ENCODE measurements at places on chromosomes 2 and 18. TPM values are rescaled to one million over a fixed set of nuclear protein-coding genes. Genes with fewer than 3 reads are reported as not detected.

Gene ATOH8
- total RNA-seq: 25.8 TPM

Gene NETO1
- not detected for total RNA-seq

Gene CTLA4
- 0.22 TPM for total RNA-seq

Gene ACVR1C
- total RNA-seq: 0.54 TPM

Gene CCDC150
- total RNA-seq: 0.97 TPM

DNA sequence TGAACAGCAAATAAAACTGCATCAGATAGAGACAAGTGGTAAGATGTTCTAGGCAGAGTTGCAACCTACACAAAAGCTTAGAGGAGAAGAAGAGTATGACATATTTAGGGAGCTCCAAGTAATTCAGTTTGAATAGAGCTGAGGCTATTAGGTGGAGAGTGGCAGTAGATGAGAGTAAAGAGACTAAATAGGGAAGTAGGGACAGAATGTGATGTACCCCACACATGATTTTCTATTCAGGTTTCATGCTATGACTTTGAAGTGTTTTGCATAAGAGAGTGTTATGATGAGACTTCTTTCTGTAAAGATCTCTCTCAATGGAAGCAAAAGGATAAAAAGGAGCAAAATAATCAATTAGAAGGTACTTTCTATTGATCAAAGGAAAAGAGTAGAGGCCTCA, 206.8 kb upstream of the ERBB4 start:
- DNase-seq: no peak

DNA sequence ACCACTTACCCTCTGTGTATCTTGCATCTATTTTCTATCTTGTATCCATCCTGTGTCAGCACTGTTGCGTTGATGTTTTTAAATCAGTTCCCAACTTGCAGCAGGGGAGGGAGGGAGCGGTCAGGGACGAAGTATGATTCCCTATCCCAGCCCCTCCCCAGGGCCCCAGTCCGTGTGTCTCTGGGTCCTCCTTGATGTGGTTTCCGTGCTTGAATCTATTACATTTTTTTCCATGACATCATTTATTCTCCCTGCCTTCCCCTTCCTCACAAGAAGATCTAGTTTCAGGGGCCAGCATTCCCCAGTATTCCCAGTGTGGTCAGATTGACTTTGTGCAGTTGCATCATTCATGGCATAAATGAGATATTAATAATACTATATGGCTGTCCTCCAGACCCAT, 479.3 kb downstream of the PTPRM start:
- no peak for DNase-seq

DNA sequence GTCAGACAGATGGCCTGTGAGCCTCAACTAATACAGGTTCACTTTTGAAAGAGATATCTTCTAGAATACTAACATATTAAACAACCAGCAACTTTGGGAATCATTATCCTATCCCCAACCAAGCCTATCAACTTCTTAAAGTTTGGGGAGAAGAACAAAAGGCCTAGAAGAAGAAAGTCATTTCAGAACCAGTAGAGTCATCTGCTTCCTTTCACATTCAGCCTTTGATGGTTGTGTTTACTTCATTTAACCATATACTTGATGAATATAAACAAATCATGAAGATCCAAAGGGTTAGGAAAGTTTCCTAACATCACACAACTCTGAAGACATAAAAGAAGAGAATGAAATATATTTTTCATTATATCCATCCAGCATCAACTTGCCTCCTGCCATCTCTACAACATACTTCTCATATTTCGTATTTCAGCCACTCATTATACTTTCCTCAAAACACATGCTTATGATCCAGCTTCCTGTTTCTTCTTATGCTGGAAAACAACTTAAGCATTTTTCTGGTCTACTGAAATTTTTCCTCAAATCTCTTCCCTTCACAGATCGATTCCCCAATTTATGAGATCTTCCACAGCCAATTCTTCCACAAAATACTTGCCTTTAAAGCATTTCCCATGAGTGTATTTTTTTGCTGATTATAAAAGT, 114.3 kb downstream of the CACNB4 start:
- no peak for DNase-seq

DNA sequence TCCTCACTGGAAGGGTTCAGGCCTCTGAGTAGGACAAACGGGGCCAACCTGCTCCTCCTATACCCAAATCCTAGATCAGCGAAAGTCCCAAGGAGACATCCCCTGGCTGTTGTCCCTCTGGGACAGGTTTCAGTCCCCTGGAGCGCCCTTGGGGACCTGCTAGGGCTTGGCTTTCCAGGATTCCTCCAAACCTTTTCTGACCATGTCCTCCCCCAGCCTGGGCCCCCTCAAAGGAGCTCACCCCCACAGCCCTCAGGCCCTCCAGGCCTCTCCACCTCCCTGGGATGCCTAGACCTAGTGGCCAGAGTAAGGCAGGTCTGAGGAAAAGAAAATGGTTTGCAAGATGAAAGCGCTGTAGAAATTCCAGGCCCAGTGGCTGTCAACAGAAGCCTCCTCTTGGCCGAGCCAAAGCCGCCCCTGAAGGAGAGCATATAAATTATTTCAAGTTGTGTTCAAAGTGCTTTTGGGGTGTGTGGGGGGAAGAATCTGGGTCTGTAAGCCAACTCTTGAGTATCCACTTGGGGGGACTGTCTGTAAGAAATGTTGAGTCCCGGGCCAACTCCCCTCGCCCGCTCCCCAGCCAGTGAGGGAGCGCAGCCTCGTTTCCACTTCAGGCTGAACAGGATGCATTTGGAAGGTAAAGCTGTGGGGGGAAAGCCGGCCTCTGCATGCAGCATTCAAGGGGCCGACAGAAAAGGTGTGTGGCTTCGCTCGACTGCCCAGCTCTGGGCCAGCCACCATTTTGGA, 158.6 kb downstream of the DYSF start:
- DNase-seq: no peak

DNA sequence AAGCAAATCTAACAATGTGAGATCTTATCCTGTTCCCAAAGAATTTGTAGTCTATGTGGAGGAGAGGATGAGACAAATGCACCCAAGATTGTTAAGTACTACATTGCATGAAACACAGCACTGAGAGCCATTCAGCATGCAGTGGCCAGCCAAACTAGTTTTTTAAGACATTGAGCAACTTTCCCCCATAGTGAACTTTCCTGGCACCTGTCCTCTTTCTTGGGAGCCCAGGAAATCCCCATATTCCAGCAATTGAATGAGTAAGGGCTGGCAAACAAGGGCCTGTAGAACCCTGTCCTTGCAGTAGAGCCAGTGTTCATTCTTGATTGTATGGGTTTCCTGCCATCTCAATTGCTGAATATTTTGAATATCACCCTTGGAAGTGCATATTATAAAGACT, 58.8 kb upstream of the FIGN start:
- no peak for DNase-seq

GRCh38 chr2:157259960-157260359, 2.5 kb downstream of the GALNT5 start:
- DNase-seq: no peak

GRCh38 chr2:63861220-63861822, 19.6 kb downstream of the UGP2 start:
- no peak for DNase-seq

DNA sequence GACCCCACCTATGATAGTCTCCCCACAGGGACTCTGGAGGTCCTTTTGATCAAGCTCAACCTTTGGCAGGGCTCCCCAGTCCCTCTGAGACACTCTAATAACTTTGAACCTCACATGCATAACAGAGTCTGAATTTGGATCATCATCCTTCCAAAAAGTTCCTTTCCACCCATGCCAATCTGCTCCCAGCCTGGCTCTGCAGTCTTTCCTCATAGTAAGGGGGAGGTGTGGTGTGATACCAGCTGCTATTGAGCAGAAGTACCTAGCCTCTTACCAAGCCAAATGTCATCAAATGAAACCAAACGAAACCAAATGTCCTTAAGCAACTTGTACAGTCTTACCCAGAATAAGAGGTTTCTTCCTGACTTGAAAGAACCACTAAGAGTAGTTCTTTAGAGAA, 36.5 kb downstream of the DTNA start:
- DNase-seq: no peak

DNA sequence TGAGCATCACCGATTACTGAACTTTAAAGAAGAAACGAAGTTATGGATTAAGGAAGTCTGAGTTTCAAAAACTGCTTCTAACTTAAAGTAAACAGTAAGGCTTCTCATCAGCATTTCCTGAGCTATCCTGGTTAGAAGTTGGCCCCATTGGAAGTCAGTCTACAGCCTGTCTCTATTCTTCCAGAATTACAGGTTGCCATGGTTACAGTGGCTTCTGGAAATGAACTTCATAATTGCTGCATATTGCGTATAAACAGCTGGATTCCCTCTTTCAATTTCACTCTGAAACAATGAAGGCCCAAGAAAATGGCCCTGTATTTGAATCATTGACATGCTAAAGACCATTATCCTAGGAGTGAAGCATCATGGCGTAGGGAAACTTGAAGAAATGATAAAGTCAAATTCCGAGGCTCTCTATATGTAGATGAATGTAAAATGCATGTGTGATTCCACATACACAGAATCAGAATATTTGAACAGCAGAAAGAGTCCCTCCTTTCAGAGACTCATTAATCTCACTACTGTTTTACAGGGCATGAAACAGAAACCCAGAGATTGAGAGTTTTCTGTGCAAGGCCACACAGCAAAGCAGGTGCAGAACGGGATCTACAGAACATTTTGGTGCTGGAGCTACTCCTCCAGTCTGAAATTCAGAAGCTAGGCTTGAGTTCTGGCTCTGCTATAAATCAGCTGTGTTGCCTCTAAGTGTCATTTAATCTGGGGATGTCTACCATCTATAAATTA, 856.4 kb upstream of the CELF4 start:
- no peak for DNase-seq

DNA sequence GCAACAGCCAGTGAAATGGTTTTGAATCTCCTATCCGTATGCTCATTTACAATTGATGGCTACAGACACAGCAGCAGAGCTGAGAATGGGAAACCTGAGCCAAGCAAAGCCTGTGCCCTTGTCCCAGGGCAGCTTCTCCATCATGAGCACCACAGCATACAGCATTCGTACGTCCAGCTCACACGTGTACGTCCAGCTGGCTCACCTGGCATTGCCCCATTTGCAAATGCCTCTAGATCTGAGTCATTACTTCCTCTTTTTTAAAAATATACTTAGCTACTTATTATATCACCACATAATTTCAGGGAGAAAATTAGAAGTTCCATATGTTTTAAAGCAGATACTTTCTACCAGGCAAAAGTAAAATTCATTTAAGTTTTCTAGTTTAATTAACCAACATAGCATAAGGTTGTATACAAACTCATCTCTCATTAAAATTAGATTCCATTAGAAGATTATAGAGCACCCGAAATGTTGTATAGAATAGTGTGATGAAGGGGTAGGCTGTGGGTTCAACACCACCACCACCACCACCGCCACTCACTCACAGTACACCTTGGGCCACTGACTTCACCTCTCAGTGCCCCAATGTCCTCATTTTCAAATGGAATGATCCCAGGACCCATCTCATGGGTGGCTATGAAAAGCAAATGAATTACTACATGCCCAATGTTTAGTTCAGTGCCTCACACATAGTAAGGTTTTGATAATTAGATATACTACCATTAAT, 31.4 kb upstream of the TMEM177 start:
- no peak for DNase-seq

GRCh38 chr2:188610827-188611226, 319.2 kb downstream of the GULP1 start:
- DNase-seq: no peak

DNA sequence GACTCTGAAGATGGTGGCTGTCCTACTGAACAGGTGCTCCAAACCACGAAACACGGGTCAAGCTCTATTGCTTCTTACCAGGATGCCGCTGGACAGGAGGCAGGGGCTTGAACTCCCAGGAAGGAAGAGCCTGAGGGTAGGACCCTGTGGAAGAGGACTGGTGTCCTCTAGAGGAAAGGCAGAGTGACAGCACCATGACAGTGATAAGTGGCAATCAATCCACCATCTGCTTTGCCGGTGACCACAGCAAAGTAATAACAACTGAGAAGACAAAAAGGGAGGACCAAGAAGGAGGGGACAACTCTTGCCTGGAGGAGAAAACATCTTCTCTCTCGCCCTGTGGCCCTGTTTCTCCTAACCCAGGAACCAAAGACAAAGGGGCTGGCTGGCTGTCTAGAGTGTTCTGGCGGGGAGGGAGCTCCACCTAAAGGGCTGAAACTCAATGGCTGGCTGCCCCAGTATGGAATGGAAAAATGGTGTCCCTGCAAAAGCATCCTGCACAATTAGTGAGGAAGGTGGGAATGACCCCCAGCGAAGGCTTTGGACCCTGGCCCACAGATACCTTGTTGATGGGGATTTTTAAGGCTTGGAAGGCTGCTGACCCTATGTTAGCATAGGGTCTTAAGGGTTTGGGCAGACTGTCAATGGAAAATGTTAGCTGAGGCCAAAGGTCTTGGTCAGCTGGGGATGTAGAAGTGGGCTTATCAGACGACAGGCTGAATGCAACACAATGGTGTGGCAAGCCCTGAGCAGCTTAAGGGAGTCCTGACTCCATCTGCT, 35.4 kb downstream of the PROC start:
- no peak for DNase-seq

GRCh38 chr2:74002505-74003421, 18.1 kb downstream of the TET3 start:
- DNase-seq: peak; percentile 90

- DNase-seq: no peak
These were observed 93.8 kb upstream of the REG3A start for GRCh38 chr2:79253243-79253774.

DNA sequence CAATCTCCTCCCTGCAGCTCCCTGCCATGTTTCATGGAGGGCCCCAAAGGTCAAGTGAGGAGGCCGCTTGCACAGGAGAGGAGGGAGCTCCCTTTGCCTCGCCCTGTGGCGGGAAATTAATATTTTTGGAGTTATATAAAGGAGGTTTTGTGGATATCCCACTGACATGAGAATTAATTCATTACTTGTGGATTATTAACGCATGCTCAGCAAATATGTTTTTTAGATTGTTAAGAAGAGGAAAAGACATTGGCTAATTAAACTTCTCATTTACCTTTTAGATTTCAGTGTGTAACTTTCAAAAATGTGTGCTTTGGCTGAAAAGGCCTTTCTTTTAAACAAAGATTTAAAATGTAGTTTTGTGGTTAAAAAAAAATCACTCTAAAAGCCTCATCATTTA, 474.0 kb downstream of the SOCS6 start:
- DNase-seq: no peak

DNA sequence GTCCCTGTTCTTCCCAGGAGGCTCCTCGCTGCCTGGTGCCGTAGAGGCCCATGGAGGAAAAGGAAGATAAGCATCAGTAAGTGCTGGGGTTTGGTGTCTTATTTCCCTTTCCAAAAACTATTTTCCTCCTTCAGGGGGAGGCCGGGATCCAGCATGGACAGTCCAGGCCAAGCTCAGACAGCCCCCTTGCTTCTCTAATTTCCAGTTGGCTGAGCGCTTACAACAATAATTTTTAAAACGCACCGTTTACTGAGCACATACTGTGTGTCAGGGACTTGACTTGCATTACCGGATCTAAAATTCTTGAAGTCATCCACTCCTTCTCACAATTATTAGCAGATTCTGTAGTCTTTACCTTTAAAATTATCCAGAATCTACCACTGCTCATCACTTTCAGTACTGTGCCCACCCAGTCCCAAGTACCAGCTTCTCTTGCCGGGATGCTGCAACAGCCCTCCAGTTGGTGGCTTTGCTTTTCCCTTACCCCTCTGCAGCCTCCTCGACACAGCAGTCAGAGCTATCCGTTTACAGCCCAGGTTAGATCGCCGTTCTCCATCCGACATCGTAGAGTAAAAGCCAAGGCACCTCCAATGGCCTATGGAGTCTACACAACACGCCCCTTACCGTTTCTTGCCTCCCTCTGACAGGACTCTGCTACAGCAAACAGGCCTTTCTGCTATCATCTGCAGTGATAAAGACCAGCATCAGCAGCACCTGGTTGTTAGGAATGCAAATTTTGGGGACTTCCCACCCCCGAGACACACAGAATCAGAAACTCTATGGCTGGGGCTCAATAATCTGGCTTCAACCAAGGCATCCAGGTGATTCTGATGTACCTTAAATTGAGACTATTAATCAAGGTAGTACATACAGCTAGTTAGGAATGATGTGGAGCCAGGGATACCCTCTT, 75.2 kb upstream of the TSPYL6 start:
- DNase-seq: no peak

Measured in Right ventricle myocardium superior (tissue), 1 donor.